ENCODE measurements at places on chromosomes 5 and 9. TPM values are rescaled to one million over a fixed set of nuclear protein-coding genes. Genes with fewer than 3 reads are reported as not detected.

- DNase-seq, result peak; percentile 69
Observed at GRCh38 chr5:102627315-102627714, 127.8 kb upstream of the PAM start.

GRCh38 chr9:96487949-96488348 is 38.0 kb downstream of the HABP4 start:
- no peak for DNase-seq

DNA sequence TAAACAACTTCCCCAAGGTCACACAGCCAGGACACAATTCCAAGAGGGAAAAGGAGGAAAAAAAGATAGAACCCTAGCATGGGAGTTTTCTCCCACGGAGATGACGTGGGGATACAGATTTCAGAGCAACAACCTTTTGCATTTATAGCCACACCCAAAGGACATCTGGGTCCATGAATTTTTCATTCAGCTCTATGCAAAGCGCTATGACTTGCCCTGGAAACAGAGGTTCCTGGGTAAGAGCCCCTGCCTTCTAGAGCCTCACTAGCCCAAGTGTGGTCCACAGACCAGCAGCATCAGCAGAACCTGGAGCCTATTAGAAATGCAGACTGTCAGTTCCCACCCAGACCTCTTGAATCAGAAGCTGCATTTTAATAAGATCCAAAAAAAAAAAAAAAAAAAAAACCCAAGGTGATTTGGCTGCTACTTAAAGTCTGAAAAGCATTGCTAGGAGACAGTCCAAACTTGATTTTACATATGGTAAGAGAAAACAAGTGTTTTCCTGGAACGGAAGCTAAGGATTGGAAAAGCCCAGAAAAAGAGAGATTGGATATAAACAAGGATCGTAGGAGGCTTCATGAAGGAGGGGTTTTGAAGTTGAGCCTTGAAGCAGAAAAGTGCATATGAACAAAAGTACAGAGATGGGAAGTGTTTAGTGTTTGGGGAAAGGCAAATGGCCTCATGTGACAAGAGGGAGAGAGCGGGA is 17.6 kb upstream of the ADAM19 start:
- no peak for DNase-seq

GRCh38 chr9:72612449-72612848 is 91.0 kb downstream of the TMC1 start:
- no peak for DNase-seq

GRCh38 chr5:72845889-72846288 is 29.4 kb downstream of the TNPO1 start:
- peak; percentile 34 for DNase-seq

DNA sequence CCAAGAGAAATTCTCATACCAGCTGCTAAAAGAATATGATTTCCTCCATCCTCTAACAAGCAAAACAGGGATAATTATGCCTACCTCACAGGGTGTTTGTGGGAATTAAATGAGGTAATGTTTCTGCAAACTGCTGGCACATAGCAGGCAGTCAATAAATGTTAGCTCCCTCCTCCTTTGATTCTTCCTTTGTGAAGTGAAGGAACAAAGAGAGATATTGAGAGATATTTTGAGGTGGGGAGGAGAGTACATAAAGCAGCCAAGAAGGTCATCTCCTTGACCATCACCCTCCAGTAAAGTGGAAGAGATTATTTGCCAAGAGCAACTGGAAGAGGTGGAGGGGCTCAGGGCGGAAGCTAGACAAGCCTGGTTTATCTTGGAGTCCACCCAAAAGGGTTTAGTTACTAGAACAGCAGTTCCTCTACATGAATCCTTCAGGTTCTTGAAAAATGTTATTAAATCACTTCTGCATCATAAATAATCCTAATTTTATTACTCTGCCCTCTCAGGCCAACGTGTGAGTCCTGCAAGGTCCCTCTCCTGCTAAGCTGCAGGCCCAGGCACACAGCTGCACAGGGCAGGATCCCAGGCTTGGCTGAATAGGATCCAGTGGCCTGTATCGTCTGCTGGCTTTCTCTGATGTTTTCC is 35.0 kb upstream of the TLE1 start:
- peak; percentile 25 for DNase-seq

- peak; percentile 95 for DNase-seq
Observed at GRCh38 chr9:70609542-70610286, 195.3 kb upstream of the KLF9 start.

- DNase-seq, result no peak
Observed at GRCh38 chr5:177611446-177612214, 11.7 kb downstream of the B4GALT7 start.

DNA sequence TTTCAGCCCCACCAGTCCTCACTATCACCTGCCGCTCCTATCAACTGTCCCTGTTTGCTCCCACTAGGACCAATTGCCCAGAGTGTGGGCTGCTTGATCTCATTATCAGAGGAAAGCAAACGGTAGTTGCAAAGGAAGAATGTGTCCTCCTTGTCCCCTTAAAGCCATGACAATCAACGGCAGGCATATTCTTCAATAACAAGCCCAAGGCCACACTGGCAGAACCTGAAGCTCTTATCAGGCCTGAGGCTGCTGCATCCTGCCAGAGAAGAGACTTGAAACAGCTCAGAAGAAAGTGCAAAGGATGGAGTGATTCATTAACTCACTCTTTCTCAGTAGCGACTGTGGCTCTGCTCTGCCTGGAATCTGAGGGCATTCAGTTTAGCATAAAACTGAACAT is 39.2 kb upstream of the MAN2A1 start:
- DNase-seq, result no peak

DNA sequence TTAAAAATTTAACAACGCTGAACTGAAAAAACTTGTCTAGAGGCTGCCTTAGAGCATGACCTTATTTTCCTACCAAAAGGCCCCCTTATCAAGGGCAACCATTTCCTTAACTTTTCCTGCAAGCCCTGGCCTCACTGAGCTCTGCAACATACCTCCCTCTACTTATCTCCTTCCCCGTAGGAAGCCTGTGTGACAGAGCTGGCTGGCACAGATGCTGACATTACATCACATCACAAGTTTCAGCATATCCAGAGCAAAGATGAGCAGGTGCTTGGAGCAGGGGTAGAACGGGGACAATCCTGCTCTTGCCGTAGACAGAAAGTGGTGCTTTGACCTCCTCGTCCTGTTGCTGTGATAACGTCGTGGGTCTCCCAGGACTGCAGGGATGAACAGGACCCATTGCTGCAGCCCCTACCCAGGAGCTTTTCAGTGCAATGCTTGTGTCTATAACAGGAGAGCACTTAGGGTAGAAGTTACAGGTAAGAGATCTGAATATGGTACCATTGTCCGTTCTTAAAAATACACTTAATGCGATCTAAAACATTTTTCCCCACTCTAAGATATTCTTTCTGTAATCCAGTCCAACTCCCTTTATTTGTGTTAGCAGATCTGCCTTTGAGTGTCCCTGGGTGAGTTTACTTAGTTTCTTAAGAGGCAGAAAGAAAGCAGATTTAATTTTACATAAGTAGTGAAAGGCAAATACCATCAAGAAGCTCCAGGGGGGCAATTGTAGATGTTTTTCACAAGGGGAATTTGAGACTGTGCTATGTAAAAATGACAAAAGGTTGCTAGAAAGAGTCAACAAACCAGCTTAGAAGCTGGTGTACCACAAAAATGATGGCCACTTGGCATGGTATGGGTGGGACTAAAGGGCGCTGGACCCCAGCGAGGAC is 101.9 kb upstream of the EFNA5 start:
- DNase-seq, result no peak

DNA sequence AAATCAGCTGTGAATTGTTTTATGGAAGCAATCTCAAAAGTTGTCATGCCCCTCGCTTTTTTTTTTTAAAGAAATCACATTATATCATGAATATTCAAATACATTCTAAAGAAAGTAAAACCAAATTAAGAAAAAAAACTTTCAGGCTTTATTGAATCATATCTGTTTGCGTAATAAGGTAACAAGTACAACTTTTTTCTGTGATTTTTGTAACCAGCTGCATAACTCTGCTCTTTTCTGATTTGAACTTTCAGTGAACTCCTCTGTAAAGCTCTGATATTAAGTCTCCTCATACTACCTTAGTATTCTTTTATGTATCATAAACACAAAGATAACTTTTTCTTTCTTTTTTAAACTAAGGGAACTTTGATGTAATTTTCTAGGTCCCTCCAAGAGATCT is 65.3 kb downstream of the CWC27 start:
- no peak for DNase-seq

GRCh38 chr5:146877783-146878475 is 628 bp downstream of the PPP2R2B start:
- peak; percentile 46 for DNase-seq

GRCh38 chr9:114108016-114108833 is 9.1 kb upstream of the KIF12 start:
- peak; percentile 47 for DNase-seq

GRCh38 chr5:54458221-54458620 is 2.7 kb downstream of the HSPB3 start:
- no peak for DNase-seq

DNA sequence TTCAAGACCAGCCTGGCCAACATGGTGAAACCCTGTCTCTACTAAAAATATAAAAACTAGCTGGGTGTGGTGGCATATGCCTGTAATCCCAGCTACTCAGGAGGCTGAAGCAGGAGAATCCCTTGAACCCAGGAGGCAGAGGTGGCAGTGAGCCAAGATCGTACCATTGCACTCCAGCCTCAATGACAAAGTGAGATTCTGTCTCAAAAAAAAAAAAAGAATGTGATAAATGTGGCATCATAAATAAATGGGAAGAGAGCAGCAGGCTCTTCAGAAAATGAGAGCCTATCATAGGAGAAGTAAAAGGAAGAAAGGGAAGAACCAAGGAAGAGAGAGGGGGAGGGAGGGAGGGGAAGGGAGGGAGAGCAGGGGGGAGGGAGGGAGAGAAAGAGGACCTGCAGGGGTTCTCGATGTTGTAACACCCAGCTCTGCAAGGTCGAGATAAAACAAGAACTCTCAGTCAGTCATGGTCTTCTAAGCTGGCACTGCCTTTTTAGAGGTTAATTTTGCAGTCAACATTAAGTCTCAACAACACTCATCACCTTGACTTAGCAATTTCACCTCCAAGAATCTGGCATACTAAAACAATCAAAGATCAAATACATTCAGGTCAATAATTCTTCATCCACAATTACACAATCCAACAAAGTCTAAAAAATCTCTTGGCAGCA is 68.7 kb upstream of the SIMC1 start:
- DNase-seq, result no peak

GRCh38 chr5:135492319-135492626 is 40.1 kb upstream of the TIFAB start:
- no peak for DNase-seq

- DNase-seq, result no peak
Observed at GRCh38 chr9:115106001-115106400, 12.0 kb downstream of the TNC start.

- peak; percentile 98 for DNase-seq
Observed at GRCh38 chr5:28542987-28543386, 1504.6 kb upstream of the CDH9 start.

GRCh38 chr5:60526336-60526875 is 173.6 kb downstream of the DEPDC1B start:
- DNase-seq, result no peak

- no peak for DNase-seq
Observed at GRCh38 chr5:161306351-161306995, 240.1 kb downstream of the GABRB2 start.

GRCh38 chr9:92066168-92066567 is 49.0 kb downstream of the SPTLC1 start:
- no peak for DNase-seq

GRCh38 chr5:92429646-92430045 is 1046.5 kb upstream of the ARRDC3 start:
- no peak for DNase-seq

DNA sequence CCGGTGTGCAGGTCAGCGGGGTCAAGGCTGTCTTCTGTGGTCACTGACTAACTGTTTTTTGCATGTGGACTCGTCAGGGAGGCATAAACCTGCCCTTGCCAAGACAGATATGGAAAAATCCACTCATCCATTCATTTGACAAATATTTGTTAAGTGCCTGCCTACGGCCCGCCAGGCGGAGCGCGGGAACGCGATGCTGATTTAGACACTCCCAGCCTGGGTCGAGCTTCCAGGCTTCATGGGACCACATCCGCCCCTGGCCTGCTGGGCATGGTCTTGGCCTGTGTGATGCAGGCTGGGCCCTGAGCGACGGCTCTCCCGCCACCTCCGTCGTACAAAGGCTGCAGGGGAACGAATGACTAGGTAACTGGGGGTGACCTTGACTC is 18.1 kb downstream of the MYMK start:
- peak; percentile 90 for DNase-seq

GRCh38 chr5:661891-662750 is 31.0 kb downstream of the TPPP start:
- no peak for DNase-seq

GRCh38 chr5:93156566-93156965 is 424.5 kb downstream of the NR2F1-AS1 start:
- no peak for DNase-seq

GRCh38 chr5:69007163-69007562 is 86.7 kb upstream of the SLC30A5 start:
- no peak for DNase-seq

GRCh38 chr5:53262348-53262970 is 152.9 kb upstream of the MOCS2 start:
- DNase-seq, result no peak

DMRT3 gene
- total RNA-seq, result not detected

ZDHHC11 gene
- total RNA-seq, result 10.3 TPM

DBH gene
- not detected for total RNA-seq

TSPAN17 gene
- total RNA-seq, result 56.5 TPM

EGFL7 gene
- 15.5 TPM for total RNA-seq

PRELID2 gene
- 9.9 TPM for total RNA-seq

CDKN2A gene
- 71.6 TPM for total RNA-seq

PLPP7 gene
- 0.20 TPM for total RNA-seq

SYK gene
- 0.41 TPM for total RNA-seq

ARHGEF28 gene
- 8.1 TPM for total RNA-seq

SLC2A6 gene
- 21.1 TPM for total RNA-seq

C5orf52 gene
- not detected for total RNA-seq

TLR4 gene
- 9.1 TPM for total RNA-seq

KCNN2 gene
- 0.29 TPM for total RNA-seq

PJA2 gene
- 107 TPM for total RNA-seq

SMIM33 gene
- total RNA-seq, result not detected

PCDHGA3 gene
- 0.17 TPM for total RNA-seq

TAF1L gene
- total RNA-seq, result 0.02 TPM

TUT7 gene
- 27.6 TPM for total RNA-seq

RASGEF1C gene
- 0.41 TPM for total RNA-seq
